ENCODE measurements at places on chromosomes 2 and 18.

- no peak for DNase-seq
Measured at GRCh38 chr18:57839942-57840381, 36.8 kb upstream of the ATP8B1 start.

DNA sequence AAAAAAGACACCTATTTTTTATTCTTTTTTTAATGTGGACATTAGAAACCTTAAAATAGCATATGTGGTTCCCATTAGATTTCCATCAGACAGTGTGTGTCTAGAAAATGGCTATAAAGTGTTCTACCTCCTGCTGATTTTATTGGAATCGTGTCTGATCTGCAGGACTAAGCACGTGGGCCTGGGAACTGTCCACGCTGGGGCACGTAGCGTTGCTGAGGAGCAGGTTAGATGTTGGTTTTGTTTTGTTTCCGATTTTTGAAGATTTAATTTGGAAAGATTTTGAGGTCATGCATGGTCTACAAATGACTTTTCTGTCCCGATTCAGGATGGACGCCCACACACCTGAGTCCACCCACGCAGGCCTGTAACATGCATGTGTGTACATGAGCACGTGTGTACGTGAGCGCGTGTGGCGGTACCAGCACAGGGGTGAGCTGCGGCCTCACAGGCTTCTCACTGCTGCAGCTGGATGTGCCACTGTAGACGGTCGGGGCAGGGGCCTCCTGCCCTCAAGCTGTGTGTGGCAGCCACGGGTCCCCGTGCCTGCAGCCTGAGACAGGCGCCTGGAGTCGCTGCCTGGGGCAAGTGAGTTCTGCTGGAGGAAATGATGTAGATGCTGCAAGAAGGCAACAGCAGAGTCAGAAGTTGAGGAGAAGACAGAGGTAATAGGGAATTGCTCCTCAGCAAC, 99.7 kb upstream of the CTDP1 start:
- DNase-seq: no peak

DNA sequence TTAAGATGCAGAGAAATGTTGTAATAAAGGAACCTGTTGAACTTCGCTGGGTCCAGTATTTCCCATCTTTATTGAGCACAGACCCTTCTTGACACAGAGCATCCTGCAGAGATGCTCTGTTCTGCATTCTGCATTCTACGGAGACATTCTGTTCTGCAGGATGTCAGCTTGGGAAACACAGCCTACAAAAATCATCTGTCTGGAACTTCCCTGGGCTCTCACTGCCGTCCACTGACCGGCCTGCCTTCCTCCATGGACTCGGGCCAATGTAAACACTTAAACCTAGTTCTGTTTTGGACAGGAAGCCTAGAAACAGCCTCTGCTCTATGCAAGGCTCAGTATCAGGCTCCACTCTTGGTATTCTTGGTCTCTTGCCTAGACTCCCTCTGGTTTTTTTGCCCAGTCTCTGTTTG, 90.0 kb upstream of the PPP1CB start:
- DNase-seq: peak; percentile 49

DNA sequence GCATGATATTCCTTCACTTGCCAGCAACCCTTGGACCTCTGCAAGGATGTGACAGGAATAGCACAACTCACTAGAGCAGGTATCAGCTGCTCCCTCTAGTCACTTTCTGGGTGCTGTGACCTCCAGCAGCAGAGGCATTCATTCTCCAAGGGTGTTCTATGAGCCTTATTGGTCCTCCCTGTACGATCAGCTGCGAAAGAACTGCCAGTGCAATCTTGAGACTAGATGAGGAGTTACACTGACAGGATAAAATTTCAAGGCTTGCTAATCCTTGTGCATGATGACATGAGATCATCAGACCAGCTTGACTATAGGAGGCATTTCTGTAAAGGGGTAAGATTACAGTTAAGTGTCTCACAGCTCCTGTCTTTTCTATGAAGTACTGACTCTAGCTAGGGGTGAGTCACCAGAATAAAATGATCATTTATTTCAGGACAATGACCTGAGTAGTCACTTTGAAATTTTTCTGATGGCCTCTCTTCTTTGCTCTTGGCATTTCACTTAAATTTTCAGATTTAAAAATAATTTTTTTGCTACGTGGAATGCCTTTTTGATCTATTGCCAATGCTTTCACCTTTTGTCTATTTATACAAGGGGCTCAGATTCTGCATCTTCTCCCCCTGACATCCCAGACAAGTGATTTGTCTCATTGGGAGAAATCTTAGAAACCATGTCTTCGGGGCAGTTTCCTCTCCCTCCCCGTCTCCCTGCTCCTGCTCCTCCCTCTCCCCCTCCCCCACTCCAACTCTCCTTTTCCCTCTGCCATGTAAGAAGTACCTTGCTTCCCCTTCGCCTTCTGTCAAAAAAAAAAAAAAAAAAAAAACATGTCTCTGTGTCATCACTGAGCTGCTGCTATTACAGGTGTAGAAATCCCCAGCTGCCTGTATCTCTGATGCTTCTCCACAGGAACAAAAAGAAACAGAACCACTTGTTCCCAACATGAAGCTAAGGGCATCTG, 49.2 kb upstream of the FRZB start:
- DNase-seq: no peak

DNA sequence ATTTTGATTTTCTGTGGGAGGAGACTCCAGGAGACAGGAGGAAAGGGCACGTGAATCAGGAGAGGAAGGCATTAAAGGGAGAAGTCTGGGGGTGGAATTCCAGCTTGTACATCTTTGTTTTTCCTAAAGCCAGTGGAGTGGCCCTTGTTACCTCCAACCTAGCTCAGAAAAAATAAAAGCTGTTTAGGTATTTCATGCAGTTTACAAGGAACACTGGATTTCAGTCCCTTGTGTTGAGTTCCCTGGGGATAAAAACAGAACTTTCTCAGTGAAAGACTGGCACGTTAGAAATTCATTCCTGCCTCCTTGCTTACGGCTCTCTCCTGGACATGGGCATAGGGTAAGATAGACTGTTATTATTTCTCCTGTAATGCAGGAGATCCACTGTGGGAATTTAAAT, 170.2 kb downstream of the ZEB2 start:
- no peak for DNase-seq

DNA sequence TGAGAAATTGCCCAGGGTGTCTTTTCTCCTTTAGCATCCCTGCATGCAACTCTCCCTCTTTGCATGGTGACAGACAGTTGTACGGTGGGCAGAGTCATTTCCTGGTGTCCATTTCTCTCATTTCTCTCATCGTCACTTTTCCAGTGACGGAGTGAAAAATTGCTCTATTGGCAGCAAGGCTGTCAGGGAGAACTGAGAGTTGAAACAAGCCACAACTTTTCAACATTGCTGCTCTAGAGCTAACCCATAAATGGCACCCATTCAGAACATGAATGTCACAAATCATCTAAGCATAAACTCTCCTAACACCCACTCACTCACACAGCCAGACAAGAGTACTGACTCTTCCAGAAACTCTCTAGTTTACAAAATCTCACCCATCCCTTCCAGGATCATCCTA, 55.7 kb downstream of the ZC3H8 start:
- DNase-seq: no peak

- DNase-seq: no peak
Measured at GRCh38 chr18:38966841-38967240, 1401.2 kb upstream of the CELF4 start.

DNA sequence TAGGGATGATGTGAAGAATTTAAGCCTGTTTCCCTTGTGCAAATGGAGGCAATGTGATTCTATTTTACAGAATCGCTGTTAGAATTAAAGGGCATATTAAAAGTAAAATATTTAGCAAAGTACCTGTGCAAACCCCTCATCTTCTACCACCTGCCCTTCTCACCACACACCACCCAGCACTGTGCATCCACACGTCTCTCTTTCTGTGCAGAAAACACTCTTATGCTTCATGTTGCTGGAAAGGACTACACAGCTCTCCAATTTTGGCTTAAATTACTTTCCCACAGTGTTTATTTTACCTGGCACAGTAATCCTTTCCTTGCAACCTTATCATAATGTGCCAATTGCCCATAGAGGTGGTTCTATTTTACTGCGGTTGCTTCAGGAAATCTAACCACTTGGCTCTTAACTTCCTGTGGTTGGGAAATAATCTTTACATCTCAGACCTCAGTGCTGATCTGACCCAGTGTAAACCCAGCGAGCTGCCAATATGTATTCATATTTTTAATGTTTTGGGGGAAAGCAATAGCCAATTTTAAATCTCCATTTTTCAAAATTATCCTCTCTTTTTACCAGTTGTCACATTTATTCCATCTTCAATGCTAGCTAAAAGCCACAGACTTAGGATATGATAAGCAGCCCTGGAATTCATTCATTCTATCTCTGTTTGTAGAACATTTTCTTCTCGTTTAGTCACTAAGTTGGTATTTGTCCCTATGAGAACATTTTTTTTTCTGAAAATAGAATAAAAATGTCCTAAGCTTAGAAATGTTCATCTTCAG, 250.9 kb downstream of the DSEL start:
- no peak for DNase-seq

- DNase-seq: no peak
Measured at GRCh38 chr2:20339012-20339411, 11.6 kb downstream of the PUM2 start.

DNA sequence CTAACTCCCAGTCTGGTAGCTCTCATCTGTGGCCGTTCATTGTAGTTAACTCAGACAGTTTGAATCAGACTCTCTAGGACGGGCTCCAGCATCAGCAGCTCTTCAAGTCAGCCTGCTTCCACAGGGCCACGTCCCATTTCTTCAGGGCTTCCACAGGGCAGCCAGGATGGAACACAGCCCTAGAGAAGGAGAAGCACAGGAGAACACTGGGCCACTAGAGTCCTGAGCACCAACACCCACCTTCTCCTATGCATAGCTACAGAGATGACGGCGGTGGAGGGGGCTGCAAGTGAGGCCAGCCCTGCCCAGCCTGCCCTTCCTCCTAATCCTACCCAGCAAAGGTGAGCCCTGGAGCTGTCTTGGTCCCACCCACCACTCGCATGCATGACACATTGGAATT, 10.2 kb upstream of the TEX261 start:
- DNase-seq: no peak

GRCh38 chr2:132789066-132789465, 119.1 kb upstream of the LYPD1 start:
- DNase-seq: no peak

DNA sequence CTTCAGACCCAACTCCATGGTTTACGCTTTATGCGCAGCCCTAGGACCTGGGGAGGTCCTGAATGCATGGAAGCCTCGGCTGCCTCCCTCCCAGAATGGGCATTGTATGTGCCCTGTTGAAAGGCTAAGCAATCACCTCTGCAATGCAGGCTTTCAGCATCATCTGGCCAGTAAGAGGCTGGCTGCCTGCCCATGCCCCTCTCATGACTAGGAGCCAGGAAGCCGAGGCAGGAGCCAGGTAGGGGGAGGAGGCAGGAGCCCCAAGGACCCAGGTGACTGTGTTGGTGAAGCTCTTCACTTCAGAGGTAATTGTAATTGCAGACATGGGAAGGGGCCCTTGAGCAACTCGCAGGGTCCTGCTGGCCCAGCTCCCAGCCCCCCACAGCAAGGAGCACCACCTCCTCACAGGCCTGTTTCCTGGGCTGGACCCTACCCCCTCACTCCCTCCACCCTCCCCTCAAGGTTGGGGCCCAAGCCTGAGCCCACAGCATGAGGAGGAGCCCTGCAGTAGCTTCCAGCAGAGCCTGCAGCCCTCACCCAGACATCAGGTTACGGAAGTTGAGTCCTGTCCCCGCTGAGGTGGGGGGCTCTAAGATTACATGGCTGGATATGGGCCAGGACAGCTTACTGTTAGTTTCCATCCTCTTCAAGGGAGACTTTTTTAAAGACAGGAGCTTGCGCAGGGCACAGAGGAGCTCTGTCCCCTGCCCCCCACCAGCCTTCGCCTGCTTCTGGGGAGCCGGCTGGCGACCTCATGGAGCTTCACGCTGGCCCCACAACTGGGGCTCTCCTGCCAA, 21.9 kb downstream of the CRACDL start:
- DNase-seq: no peak

DNA sequence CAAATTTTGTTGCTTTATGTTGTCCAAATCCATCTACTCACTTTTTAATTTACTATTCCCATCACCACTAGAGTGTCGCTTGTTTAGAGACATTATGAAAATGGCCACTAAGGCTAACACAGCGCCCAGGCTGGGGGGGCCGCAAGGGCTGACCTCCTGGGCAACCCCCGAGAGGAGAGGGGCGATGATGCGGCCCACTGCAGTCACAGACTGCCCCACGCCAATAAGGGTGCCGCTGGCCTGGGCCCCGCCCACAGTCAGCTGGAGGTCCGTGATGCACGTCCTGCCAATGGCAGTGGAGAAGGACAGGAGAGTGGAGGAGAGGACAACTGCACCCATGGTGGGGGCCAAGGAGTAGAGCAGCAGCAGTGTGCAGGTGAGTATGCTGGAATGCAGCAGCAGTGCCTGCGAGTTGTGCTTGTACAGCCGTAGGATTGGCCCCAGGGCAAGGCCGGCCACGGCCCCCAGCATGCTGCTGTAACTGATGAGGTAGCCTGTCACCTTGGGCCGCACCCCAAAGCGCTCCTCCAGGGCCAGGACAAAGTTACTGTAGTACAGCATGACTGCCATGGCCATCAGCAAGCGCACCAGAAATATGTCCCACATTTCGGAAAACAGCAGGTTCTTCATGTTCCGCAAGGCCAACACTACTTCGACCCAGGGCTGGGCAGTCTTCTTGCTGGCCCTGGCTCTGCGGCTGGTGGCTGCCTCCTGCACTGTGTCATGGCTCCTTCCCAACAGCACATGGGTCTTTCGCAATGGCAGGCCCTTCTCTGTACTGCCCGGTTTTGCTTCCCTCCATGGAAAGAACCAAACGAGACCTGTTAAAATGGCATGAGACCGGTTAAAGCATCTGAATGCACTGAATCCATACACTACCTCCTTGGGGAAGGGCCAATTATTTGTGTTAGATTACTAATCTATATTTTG, 43.2 kb upstream of the TMEM182 start:
- no peak for DNase-seq

DNA sequence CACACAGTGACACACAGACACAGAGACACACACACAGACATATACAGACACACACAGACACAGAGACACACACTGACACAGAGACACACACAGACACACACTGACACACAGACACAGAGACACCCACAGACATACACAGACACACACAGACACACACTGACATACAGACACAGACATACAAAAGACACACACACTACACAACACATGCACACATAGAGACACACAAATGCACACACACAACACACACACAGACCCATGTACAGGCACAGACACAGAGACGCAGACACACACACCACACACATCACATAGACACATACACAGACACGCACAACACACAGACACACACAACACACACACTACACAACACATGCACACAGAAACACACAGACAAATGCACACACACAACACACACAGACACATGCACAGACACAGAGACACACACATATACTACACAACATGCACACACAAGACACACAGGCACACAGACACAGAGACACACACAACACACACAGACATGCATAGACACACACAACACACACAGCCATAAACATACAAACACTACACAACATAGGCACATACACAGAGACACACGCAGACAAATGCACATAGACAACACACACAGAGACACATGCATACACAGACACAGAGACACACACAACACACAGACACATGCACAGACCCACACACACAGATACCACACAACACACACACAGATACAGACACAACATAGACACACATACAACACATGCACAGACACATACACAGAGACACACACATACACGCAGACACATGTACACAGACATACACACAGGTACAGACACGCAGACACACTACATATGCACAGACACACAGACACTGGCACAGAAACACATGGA, 120.5 kb downstream of the BCL2 start:
- DNase-seq: no peak
